Activated CD8-positive, alpha-beta T cell treated with anti-CD3 and anti-CD28 coated beads for 36 hours (primary cell): ENCODE measurements at places on chromosomes 3 and 15.

DNA sequence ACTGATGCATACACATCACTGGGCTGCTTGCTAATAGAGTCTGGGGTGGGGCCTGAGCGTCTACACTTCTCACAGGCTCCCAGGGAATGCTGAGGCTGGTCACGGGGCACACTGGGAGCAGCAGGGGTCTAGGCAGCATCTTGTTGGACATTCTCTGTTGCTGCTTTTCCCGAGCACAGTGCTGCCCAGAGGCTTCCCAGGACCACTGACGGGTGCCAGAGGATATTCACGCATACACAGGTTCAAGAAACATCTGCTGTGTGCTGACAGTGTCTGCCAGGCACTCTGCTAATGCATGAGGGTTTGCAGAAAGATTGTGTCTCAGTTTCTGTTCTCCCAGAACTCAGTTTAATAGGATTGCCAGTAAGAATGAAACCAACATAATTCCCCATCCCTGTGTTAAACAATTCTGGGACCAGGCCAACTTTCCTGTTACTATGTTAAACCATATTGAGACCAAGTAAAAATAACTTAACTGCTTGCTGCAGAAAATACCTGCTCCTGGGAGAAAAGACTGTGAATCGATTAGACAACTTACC is 23.9 kb upstream of the BCL2L10 start:
- no peak for DNase-seq

DNA sequence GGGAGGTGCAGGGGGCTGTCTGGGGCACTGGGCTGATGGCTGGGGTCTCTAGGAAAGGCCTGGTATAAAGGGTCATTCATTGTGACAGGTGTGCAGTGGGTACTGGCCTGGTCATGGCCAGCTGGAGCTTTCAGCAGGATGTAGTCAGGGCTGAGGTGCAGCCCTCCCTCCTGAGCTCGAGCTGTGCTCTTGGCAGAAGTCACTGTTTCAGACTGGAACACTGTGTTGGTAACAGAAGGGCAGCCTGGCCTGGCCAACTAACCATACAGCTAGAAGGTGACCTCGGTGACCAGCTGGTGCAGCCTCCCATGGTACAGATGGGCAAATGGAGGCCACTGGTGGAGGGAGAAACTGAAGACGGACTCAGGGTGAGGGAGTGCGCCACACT is 34.4 kb upstream of the LCTL start:
- DNase-seq: no peak

GRCh38 chr3:128323206-128324081 is 143.2 kb downstream of the DNAJB8 start:
- no peak for DNase-seq

- DNase-seq: no peak
These were observed 6.7 kb upstream of the TMPRSS7 start for GRCh38 chr3:112027826-112028225.

DNA sequence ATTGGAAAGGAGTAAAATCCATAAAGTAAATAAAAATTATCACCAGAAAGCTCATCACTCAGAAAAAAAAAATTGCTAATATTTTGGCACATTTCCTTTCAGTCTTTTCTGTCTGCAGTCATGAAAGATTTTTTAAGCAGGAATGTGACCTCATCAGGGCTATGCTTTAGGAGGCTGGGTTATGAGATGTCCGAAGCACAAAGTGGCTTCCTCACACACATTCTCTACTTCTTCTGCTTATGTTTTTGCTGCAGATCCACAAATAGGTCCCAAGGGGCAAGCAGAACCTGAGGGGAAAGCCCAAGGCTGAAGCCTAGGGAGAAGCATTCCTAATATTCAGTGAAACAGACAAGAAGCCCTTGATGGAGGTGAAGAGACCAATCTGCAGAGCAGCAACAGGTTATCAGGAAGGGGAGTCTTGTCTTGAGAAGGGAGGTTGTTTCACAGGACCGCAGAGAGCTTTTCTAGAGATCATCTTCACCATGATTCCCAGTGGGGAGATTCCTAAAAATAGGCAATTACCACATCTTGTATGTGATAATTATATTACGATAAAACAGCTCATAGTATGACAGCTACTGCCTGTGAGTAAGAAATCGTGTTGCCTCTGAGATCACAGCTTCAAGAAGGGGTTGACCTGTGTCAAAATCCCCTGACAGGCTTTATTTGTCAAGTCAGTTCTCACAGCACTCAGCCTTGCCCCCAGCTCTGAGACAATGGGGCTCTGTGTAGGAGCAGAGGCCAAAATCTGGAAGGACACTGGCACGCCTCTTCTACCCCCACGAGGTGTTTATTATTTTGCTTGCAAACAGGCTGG is 60.5 kb downstream of the IGF2BP2 start:
- no peak for DNase-seq

DNA sequence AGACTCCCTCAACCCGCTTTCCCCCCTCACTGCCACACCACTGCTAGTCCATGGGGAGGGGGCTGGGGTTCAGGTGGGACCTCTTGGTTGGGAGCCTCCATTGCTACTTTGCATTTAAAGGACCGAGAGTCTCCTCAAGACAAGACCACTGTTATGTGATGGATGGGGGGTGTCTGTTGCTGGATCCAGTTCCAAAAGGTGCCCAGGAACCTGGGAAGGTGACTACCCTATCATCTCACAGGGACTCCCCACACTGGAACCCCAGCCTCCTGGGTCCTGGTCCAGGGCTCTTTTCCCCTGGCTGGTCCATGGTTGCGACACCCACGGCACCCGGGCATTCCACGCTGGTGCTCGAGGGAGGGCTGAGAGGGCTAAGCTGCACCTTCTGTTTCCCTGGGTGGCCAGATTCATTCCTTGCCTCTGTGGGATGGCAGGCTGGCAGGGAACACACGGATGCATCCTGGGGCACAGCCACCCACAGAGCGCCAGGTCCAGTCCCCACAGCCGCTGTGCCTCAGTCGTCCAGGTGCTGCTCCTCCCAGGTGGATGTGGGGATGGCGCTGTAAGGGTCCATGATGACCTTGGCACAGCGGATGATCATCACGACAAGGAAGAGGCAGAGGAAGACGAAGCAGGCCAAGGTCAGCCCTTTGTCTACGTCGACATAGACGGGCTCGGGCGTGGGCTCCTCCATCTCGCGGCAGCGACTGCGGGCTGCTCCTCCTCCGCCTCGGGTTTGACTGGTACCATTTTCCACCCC is 48.6 kb downstream of the FAH start:
- DNase-seq: no peak

GRCh38 chr15:25705433-25706115 is 157.6 kb downstream of the ATP10A start:
- DNase-seq: no peak
